Stimulated activated CD8-positive, alpha-beta memory T cell treated with anti-CD3 and anti-CD28 coated beads, Interleukin-7, amount 100 ng/mL, for 24 hours (primary cell): ENCODE measurements at places on chromosomes 7 and 10.

- no peak for DNase-seq
Measured at GRCh38 chr7:126948664-126949063, 304.1 kb downstream of the GRM8 start.

DNA sequence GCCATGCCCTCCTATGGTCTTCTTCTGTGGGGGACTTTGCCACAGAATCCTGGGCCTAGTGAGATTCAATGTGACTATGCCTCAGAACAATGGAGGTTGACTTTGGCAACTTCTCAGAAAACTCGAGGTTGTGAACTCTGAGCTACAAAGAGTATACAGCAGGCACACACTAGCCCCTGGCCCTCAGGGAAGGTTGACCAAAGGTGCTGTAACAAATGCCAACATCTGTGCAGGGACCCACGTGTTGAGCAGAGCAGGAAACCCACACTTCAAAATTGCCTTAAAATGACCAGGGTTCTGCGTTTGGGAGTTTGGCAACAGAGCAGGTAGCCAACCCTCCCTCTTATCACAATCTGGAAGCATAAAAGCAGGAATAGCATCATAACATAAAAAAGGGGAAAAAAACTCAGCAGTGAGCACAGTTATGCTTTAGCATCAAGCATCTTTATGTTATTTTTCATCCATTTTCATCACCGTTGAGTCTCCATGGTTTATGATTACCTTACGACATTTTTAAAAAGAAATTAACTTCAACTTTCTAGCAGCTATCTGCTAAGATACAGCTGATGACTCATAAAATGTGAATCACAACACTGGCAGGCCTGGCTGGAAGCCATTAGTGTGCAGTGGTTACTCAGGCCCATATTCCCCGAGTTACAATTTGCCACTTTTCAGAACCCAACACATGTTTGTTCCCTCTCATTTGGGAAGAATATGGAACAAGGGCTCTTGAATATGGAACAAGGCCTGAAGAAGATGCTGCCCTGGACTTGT, 11.1 kb downstream of the PRLHR start:
- no peak for DNase-seq

DNA sequence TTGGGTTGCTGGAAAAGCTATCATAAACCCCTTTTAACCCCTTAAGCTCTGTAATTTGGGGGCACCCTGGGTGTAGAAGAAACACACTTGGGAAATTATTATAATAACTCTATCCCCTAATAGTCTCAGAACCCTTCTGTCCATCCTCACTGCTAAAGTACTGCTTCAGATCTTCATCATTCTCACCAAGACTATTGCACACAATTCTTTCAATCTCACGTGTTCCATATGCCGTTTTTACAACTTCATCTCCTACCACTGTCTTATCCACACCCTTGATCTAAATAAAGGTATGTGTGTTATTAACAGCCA, 15.8 kb downstream of the ANKRD22 start:
- no peak for DNase-seq

DNA sequence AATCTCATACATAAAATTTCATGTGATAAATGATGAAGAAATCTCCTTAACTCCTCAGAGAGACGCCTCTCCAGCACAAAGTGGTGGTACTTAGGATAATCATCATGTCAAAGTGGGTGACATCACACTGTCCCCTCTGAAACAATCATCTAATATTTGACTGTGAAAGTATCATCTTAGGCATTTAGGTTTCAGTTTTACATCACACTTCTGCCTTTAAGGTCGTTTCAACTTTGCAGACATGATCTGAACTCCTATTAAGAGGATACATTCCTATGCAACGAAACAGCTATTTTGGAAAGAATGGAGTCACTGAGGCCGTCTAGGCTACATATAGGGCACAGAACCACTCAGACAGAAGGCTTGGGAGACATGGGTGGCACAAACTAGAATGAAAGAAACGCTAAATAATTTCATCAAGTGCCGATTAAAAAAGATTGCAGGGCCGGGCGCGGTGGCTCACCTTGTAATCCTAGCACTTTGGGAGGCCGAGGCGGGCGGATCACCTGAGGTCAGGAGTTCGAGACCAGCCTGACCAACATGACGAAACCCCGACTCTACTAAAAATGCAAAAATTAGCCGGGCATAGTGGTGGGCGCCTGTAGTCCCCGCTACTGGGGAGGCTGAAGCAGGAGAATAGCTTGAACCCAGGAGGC, 2.0 kb downstream of the VOPP1 start:
- no peak for DNase-seq

DNA sequence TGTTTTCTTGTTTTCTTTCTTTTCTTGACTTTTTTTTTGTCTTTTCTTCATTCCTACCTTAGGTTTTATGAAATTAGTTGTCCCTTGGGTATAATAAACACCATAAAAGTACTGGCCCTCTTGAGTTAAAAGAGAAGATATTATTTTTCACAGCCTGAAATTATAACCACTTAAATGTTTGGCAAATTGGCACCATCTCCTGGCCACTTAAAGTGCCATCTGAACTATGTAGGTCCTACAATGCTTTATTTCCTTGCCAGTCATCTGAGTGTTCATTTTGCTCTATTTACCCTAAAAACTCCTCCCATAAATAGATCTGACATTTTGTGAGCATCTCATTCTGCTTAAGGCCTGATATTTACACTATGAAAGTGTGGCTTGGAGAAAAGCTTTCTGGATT, 98.9 kb upstream of the PRKCQ start:
- DNase-seq, result no peak

DNA sequence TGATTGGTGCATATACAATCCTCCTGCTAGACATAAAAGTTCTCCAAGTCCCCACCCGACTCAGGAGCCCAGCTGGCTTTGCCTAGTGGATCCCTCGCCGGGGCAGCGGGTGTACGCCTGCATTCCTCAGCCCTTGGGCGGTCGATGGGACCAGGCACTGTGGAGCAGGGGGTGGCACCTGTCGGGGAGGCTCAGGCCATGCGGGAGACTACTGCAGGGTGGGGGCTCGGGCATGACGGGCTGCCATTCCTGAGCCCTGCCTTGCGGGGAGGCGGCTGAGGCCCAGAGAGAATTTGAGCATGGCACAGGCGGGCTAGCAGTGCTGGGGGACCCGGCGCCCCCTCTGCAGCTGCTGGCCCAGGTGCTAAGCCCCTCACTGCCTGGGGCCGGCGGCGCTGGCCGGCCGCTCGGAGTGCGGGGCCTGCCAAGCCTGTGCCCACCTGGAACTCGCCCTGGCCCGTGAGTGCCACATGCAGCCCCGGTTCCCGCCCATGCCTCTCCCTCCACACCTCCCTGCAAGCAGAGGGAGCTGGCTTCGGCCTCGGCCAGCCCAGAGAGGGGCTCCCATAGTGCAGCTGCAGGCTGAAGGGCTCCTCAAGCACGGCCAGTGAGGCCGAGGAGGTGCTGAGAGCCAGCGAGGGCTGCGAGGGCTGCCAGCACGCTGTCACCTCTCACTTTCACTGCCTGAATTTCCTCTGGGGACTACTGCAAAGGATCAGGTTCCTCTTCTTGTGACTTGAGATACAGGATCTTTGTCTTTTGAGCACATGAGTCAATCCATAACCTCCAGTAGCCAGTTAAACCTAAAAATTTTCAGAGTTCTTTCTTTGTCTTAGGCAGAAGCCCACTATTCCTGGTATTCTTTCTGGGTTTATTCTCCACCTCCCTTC, 25.1 kb upstream of the ELOVL3 start:
- DNase-seq, result no peak

DNA sequence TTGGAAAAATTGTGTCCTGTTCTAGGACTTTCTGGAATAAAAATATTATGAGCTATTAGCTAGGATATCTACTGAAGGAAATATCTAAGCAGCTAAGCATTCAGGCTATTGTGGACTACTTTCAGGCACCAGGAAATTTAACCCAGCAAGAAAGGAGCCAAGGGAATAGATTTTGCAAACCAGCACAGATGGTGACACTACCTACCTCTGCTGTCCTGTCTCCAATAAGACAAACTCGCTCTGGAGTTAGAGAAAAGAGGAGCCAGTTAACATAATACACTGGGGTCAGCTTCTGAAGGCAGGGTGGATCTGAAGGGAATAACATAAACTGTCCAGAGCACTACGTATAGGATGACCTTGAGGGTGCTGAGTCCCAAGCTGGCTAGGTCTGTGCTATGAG, 223.7 kb upstream of the PRSS58 start:
- DNase-seq, result no peak

GRCh38 chr10:131702531-131703356, 198.1 kb upstream of the PPP2R2D start:
- DNase-seq, result no peak

GRCh38 chr7:100483722-100484672, at the start of gene NYAP1:
TSS of gene NYAP1 (plus strand) at chr7:100483927. CDS start at chr7:100485312, 1,385 bp downstream.
- no peak for DNase-seq

- DNase-seq, result no peak
Measured at GRCh38 chr10:71840177-71840957, 10.7 kb downstream of the PSAP start.

GRCh38 chr10:21020545-21020944, 123.4 kb upstream of the NEBL start:
- DNase-seq, result peak; percentile 2

DNA sequence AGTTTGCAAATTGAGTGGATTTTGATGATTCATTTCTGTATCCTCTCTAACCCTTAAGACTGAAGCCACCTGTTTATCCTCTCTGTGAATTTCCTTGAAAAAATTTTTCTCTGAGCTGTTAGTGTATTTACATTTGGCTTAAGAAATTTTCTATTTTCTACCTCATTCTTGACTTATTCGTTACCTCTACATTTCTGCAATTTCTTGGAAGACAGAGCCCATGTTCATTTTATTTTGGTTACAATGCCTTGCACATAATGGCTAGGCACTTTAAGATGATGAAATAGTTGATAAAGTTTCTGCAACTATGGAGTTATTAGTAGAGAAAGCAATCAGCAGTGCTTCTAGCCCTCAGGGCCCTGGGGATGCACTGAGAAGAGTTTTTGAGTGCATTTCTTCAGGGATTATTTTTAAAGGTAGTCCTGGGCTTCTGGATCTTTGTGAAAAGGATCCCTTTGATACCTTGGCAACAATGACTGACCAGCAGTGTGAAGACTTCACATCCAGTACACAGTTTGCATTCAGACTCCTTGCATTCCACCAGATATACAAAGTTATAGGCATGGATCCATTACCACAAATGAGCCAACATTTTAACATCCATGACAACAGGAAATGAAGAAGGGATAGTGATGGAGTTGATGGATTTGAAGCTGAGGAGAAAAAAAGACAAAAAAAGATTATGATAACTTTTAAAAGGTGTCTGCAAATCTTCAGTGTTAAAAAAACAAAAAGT, 68.2 kb downstream of the CH25H start:
- no peak for DNase-seq

GRCh38 chr7:151601521-151602305, 82.0 kb upstream of the RHEB start:
- no peak for DNase-seq

DNA sequence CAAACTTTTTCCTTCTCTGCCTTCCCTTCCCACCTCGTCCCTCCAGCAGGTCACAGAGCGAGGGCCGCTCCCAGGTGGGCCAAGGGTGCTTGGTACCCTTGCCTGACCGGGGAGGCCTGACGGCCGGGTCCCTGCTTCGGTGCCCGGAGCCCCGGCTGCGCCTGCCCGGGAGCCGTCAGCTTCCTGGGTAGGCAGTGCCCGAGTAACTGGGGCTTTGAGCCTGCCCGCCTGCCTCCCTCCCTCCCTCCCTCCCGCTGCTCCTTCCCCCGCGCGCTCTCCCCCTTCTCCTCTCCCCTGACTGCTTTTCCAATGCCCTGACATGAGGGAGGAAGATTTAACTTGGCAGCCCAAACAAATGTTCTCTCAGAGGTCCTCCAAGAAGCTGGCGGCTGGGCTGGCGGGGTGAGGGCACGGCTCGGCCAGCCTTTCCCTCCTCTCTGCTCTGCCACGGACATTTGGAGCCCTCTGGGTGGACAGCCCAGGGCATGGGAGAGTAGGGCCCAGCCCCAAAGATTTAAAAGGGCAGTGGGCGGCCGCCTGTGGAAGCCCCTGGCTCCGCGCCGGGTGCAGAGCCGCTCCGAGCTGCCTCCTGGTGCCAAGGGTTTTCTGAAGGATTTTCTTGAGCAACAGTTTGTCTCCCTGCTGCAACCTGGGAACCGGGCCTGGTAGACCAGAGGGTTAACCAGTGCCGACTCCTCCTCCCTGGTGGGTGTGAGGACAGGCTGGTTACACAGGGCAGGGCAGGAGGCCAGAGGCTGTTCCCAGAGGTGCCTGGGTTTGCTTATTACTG, 2.0 kb downstream of the ZMIZ1 start:
- no peak for DNase-seq

- DNase-seq, result no peak
Measured at GRCh38 chr7:44724276-44724675, 24.4 kb upstream of the ZMIZ2 start.

DNA sequence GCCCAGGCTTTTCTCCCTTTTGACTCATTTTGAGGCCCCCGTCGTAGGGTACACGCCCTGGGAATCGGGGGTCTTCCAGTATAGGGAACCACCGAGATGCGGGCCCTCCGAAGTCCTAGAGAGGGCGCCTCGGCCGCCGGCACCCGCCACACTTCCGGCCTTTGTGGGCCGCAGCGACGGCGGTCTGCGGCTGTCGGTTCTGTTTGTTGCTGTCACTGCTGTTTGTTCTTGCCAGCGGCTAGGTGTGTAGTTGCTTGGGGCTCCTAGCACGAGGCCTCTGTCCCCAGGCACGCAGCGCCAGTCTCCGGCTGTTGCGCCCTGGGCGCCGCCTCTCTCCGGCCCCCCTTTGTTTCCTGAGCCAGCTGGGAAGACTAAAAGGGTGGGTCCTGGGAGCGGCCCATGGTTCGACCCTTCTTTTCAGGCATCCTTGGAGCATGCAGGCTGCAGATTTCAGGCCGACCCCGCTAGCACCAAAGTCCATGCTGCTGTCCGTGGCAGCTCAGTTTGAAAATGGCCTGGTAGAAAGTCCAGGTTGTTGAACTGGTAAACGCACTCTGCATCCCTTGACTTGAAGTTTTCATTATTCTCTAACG, 17.8 kb upstream of the ZKSCAN1 start:
- peak; percentile 31 for DNase-seq

DNA sequence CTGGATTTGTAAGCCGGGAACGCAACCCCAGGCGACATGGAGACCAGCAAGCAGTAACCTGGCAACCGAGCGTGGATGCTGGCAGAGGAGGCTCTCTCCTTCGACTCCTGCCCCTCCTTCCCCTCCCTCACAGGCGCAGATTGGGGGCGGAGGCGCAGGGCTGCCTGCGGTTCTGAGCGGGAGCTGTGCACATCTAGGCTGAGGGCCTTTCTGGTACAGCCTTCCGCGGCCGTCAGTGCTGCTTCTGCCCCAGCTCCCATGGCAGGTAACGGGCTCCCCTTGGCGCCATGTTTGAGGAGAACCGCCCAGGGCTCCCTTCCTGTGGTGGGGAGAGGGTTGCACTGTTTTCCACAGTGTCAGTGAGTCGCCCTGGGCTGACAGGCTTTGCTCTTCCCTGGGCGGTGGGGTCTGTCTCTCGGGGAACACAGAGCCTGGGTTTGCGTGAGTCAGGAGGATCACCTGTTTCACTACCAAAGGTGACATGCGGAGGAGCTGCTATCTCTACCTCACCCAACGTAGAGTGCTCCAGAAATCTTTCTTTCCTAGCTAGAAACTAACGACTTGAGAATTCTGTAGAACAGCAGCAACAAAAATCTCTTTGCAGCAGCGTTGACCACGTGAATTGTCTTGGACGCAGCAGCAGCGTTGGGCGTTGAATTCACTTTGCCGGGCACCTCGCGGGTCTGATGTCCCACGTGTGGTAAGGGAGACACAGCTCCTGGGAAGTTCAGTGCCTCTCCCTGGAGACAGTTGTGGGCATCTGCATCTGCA, 154.8 kb upstream of the COBL start:
- no peak for DNase-seq
